OCI-M1 (cell line): ENCODE measurements at places on chromosomes 7 and 10.

DNA sequence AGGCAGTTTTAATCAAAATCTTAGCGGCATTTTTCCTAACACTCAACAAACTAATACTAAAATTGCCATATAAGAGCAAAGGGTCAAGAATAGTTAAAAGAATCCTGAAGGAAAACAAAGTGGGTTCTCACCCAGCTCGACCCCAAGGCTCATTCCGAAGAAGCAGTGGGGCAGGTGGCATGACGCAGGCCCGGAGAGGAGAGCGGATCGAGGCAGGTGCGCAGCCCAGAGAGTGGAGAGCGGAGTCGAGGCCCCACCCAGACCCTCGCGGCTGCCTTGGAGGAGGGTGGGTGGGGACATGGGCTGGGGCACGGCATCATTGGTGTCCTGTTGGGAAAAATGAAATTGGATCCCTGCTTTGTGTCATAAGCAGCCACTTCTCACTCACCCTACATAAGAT is 109.8 kb downstream of the INPP5A start:
- no peak for DNase-seq

DNA sequence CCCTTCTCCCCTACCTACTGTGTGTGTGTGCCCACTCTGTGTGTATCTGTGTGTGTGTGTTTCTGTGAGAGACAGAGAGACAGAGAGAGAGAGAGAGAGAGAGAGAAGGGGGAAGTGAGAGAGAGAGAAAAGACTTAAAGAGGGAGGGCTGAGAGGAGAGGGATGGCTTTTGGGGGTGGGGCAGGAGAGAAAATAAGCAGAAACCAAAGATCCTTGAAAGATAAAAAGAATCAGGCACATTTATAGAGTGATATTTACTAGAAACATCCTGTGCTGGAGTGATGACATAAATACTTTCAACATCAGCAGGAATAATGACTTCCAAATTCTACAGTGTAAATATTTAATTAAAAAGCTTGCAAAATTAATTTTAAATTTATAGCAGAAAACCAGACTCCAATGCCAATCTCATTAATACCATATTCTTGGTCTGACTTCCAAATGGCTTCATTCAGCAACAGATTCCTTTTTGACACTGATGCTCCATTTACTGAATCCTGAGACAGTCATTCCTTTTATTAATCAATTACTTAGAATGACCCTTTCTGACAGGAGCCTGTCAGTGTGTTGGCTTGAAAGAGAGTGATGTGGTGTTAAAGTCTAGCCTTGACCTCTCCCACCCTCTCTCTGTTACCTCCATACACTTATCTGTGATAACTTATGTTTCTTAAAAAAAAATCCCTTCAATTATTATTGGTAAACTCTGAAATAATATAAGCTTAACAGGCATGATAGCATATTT is 41.7 kb upstream of the WNT2 start:
- DNase-seq = no peak

- no peak for DNase-seq
Observed at GRCh38 chr10:97593421-97593820, 3.9 kb downstream of the C10orf62 start.

- peak; percentile 2 for DNase-seq
Observed at GRCh38 chr7:149855361-149856305, 17.5 kb downstream of the ZNF862 start.

DNA sequence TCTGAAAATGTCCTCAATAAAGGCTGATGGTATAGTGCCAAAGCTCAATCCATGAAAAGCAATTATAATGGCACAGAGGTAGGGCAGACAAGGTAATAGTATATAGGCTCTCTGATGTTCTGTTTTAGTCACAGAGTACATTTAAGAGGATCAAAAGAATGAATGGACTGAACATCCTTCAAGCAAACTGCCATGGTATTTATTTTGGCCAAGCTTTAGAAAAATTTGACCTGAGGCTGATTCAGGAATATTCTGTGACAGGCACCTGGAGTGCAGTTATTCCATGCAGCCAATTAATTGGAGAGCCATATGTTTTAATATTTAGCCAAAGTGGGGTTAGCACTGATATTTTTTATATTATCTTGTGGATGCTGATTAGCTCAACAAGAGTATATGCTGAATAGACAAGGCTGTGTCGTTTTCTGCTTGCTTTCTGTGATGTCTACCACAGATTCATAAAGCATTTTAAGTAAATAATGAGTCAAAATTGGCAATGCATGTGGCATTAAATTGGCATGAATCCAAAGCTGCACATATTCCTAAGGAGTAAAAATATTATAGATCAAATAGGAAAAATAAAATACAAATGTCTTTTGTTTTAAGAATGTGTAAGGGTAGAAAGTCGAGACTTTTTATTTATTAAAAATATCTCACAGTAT is 177.4 kb downstream of the PCLO start:
- no peak for DNase-seq

GRCh38 chr7:103068414-103069403 is 5.9 kb downstream of the FBXL13 start:
- no peak for DNase-seq

DNA sequence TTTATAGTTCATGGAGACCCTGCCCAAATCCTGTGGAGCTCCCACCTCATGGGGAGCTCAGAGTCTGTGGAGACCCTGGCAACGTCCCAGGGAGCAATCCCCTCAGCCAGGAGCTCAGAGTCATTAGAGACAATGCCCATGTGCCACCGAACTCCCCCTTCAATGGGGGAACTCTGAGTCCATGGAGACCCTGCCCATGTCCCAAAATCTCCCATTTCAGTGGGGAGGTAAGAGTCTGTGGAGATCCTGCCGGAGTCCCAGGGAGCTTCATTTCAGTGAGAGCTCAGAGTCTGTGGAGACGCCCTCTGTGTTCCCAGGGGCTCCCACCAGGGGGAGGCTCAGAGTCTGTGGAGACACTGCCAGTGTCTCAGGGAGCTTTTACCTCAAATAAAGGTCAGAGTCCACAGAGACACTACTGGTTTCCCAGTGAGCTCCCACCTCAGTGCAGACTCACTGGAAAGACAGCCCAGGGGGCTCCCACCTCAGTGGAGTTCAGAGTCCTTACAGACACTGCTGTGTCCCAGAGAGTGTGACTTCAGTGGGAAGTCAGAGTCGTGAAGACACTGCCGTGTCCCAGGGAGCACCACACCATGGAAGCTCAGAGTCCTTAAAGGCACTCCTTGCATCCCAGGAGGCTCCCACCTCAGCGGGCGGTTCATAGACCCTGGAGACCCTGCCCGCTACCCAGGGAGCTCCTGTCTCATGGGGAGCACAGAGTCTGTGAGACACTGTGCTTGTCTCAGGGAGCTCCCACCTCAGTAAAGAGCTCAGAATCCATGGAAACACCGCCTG is 5.0 kb downstream of the MYO1G start:
- DNase-seq = peak; percentile 56

DNA sequence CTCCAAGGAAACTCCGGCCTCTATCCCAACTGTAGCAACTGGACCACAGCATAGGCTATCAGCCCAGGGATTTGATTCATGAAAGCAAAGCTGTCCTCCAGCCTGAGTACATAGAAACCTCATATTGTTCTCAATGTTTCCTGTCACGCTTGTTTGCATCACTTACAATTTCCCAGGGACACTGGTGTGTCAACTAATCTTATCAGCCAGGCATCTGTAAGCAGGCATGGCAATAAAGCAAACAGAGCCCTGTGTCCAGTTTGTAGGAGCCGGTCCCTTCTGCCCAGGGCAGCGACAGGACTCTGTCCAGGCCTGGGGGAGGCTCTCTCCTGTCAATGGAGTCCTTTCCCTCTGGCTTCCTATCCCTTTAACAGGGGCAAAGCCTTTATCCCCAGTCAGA is 23.0 kb upstream of the CDHR3 start:
- no peak for DNase-seq

- no peak for DNase-seq
Observed at GRCh38 chr10:119388849-119389345, 153.6 kb downstream of the RGS10 start.

GRCh38 chr10:44201656-44202055 is 183.2 kb downstream of the CXCL12 start:
- no peak for DNase-seq

GRCh38 chr7:95097291-95097690 is 189.9 kb downstream of the PPP1R9A start:
- no peak for DNase-seq
